ENCODE measurements at places on chromosomes 6 and 20.

DNA sequence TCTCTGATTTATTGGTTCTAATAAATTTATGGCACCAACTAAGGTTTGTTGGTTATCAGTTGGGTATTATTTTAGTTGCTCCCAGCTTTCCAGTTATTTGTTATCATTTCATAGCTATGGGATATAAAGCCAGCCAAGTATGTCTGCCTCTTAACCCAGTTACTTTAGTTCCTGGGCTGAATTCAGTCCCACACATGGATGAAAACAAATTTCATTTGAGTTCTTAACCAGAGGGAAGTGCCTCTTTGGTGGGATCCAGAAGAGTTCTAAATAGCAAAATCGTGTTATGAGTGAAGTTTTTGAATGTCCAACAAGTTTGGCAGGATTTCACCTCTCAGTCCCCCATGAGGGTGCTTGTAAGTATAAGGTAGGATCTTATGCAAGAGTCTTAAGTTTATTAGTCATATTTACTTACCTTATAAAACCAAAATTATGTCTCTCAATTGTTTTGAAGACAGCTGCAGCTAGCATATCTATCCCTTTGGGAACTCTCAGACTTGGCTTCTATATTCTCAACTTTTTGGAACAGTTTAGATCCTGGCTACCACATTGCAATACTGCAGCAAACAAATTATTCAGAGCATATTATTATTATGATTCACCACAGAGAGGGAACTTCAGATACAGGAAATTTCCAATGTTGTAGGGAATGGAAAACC is 683.6 kb downstream of the BCKDHB start:
- no peak for DNase-seq

DNA sequence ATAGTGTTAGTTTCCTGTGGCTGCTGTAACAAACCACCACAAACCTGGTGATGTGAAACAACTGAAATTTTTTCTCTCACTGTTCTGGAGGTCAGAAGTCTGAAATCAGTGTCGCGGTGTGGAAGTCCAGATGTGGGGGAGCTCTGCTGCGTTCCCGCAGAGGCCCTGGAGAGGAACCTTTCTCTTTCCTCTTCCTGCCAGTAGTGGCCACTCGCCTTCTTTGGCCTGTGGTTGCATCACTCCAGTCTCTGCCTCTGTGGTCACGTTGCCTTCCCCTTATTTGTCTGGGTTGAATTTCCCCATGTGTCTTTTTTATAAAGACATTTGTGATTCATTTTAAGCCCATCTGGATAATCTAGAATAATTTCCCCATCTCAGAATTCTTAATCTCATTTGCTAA is 295.5 kb upstream of the FLRT3 start:
- DNase-seq = no peak

DNA sequence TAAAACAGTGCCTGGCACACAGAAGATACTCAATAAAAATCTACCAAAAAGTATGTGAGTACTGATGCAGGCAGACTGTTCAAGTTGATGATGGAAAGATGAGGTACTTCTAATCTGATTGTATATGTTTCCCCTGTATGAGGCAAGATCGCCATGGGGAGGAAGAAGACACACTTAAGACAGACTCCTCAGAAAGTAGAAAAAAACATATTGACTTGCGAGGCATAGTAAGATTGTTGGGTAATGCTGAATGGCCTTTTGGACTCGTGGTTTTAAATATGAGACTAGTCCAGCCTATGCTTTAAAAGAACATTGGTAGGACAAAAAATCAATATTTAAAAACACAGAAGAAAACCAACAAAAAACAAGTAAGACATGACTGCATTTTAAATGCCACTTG is 72.6 kb downstream of the SHPRH start:
- DNase-seq = no peak

- no peak for DNase-seq
Observed at GRCh38 chr6:40171343-40171742, 237.1 kb upstream of the MOCS1 start.

GRCh38 chr20:906703-907270 is 9.3 kb downstream of the ANGPT4 start:
- no peak for DNase-seq

- no peak for DNase-seq
Observed at GRCh38 chr6:96466147-96466863, 55.3 kb upstream of the UFL1 start.

DNA sequence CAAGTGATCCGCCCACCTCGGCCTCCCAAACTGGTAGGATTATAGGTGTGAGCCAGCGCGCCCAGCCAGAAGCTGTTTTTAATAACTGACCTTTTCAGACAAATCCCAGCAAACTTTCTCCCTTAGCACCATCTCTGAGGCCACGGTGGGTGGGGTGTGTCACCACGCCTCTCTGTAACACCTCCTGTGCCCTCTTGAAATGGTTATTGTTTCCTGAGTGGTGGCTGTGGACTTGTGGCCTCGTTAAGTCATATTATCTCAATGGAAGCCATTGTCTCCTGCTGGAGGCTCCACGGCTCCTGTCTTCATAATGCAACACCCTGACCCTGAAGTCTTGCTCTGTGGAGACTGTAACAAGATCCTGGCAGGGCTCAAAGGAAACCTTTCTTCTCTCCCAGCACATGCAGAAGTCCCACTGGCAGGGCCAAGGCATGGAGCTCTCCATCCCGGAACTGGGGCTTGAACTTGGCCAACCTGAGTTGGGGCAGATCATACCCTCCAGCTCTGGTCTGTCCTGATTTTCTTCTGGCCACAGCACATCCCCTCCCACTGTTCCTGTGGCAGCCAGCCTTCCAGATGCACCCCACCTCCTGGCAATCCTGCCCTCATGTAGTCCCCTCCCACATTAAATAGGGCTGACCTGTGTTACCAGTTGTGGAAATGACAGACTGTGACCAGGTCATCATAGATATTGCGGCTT is 81.1 kb downstream of the SNX5 start:
- DNase-seq = no peak

GRCh38 chr6:111975466-111975865 is 78.4 kb upstream of the CCN6 start:
- no peak for DNase-seq

- DNase-seq = no peak
Observed at GRCh38 chr6:56742122-56742791, 99.6 kb upstream of the DST start.

DNA sequence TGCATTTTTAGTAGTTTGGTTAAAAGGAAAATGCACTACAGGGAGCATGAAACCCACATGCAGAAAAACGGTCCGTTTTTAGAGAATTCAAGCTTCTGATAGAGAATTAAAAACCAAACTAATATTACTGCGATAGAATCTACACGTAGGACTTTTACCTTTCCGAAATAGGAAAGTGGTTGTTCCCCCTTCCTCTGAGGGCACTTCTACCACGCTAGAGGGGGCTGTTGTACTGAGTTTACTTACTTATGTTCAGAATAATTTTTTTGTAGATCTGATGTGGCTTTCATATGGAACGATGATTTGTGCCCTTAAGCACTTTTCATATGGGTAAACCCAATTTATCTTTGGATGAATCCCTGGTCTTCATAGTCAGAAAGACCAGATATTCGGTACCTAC is 264.3 kb upstream of the PLN start:
- no peak for DNase-seq

DNA sequence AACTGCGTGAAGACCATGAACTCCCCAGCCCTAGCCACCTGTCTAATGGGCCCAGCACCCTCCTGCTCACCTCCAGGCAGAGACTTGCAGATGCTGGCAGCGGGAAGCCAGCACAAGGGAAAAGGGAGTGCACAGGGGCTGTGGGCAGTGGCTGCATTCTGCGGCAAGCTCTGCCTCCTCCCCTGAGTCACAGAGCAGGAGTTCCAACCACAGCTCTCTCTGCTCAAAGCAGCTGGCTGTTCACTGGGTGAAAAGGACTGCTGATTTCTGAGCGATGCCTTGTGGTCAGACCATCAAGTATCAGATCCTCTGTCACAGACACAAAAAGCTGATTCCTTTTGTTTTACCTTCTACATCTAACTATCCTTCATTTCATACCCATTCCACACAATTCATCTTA is 10.5 kb downstream of the NKX2-2 start:
- no peak for DNase-seq

DNA sequence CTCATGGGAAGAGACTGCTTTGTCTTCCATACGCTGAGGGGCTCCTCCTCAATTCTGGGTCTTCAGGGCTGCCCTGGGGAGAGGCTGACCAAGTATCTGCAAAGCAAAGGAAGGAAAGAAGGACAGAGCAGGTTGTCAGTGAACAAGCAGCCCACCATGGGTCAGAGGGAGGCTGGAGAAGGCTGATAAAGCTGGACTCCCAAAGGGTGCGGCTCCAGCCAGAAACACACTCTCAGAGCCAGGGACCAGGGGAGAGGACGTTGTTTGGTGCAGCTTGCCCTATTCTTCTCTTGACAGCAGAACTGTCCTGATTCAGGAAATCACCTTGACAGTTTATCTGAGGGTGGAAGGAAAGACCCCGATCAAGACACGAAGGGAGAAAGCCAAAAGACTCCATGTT is 10.4 kb upstream of the CTCFL start:
- DNase-seq = no peak

DNA sequence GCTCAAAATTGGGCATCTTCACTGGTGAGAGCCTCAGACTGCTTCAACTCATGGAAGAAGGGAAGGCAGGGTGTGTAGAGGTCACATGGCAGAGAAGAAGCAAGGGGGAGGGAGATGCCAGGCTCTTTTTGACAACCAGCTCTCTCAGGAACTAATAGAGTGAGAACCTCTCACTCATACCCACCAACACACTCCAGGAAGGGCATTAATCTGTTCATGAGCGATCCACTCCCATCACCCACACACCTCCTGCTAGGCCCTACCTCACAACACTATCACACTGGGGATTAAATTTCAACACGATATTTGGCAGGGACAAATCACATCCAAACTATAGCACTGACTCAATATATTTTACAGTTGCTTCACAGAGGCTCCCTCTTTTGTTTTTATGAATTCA is 2.0 kb downstream of the MSH5 start:
- no peak for DNase-seq

- DNase-seq = no peak
Observed at GRCh38 chr6:90490030-90490716, 96.7 kb downstream of the MAP3K7 start.

GRCh38 chr6:159691133-159691962 is 1.7 kb downstream of the SOD2 start:
- DNase-seq = no peak

DNA sequence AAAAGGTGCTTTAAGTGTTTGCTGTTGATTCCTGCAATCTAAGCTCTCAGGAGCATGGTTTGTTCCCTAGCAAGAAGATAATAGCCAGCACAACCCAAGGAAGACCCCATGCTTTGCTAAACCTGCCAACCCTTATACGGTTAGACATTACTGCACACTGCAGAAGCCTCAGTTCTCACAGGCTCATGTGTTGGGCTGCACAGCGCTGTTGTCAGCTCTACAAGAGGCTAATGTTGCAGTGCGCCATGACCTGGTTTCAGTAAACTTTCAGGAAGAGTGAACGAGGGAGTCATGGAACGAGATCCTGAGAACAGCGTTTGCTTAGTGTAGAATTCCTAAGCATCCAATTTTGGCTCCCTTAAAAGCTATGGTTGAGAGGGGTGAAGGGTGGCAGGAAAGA is 218.5 kb downstream of the ARHGAP18 start:
- no peak for DNase-seq

GRCh38 chr20:9407805-9408421 is 106.5 kb upstream of the LAMP5 start:
- peak; percentile 63 for DNase-seq

GRCh38 chr20:25699914-25700313 is 3.3 kb upstream of the ZNF337 start:
- DNase-seq = no peak

DNA sequence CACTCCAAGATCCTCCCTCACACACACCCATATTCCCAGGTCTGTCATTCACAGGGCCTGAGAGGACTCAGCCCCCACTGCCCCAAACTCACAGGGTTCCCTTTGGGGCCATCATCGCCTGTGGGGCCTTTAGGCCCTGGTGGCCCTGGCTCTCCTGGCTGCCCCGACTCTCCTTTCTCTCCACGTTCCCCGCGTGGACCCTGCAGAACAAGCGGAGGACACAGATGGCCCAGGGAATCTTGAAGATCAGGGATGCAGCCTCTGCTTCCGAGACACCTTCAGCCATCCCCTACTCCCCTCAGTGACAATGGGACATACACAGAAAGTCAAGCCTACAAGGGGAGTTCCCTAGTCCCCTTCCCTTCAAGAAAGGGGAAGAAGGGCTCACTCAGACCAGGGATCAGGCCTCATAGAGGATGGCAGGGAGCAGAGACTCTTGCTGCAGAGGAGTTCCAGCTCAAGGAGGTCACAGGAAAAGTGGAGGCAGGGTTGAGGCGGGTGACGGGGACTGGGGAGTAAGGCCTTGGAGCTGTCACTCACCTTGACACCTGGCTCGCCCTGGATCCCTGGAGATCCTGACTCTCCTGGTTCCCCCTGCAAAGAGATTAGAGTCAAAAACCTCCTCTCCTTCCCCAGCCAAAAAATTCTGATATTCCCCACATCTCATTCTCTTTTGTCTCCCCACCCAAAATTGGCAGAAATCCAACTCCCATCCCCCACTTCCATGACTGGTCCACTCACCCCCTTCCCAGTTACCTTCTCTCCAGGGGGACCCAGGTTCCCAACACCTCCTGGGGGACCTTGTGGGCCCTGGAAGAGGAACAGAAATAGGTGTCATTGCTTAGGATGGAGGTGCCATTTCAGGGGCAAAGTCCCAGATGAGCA is 22.7 kb downstream of the COL11A2 start:
- DNase-seq = no peak

DNA sequence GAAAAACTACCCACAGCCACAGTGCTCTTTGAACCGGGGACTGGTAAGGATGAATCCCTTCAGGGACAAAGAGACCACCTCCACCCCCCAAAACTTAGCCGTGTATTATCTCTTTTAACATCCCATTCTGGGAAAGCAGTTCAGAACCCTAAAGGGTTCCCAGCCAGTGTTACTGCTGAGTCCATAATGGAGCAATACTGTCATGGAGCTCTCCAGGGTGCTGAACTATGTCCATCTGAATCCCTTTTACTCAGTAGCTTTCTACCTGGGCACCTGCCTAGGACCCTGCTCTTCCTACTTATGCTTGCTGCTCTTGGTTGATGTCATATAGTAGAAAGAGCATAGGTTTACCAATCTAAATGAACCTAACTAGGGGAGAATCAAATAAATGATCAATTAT is 22.3 kb upstream of the SAYSD1 start:
- DNase-seq = peak; percentile 65

DNA sequence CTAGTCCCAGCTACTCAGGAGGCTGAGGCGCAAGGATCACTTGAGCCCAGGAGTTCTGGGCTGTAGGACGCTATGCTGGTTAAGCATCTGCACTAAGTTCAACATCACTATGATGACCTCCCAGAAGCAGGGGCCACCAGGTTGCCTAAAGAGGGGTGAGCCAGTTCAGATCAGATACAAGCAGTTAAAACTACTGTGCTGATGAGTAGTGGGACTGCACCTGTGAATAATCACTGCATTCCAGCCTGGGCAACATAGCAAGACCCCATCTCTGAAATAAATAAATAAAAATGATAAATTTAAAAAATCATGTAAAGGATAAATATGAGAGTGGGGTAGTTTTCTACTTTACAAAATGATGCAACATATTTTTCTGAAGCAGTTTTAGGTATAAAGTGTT is 106.5 kb downstream of the TMEM170B start:
- no peak for DNase-seq
